ENCODE measurements at places on chromosomes 7 and 10.

GRCh38 chr7:68245688-68246087 is 1249.1 kb downstream of the TYW1 start:
- no peak for DNase-seq

GRCh38 chr7:121103086-121103485 is 114.6 kb downstream of the CPED1 start:
- DNase-seq, result no peak

DNA sequence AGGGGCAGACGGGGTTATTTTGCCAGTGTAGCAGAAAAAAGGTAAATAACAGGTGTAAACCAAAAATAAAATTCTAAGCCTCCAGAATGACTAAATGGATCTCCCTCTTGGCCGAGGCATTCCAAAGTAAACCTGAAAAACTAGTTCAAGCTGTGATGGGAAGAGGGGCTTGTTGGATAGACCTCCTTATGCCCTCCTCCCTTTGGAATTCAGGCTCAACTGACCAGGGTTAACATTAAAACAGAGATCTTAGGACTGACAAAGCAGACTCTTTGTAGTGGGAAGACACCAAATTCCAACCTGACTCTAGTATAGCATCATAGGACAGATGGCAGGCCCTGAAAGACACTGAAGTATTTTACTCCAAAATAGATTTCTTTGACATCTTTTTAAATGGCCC is 113.8 kb upstream of the ITGB1 start:
- DNase-seq, result no peak

DNA sequence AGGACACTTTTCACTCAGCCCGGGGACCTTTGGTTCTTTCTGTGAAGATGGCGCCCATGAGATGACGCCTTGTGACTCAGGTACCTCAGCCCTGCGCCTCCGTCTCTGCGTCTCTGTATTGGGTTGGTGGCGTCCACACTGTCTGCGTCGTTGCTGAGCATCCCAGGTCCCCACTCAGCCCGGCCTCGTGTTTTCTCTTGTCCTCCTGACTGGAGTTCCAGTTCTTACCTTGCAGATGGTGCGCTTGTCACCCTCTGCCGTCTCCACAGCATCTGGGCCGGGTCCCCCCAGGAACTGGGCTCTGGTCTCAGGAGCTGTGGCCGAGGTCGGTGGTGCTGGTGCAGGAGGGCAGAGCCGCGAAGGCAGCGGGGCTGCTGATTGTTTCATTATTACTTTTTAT is 150.4 kb downstream of the WDR37 start:
- no peak for DNase-seq

DNA sequence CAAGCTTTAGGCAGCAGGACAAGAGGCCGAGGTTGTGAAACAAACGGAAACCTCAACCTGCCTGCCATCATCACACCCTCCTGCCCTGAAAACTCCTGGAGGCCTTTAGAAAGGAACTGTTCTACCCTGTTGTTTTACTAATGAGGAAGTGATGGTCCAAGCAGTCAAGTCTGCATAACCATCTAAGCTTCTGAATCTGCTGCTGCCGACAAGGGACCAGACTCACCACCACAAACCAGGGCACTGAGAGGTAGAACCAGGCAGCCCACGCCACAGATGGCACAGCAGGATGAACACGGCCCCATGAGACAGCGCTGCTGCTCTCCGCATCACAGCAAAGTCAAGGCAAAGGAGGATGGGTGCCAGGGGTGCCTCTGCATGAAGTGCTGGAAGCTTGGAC is 209.4 kb downstream of the CELF2 start:
- DNase-seq, result no peak

- no peak for DNase-seq
Measured at GRCh38 chr7:104296266-104296665, 32.1 kb upstream of the LHFPL3 start.

DNA sequence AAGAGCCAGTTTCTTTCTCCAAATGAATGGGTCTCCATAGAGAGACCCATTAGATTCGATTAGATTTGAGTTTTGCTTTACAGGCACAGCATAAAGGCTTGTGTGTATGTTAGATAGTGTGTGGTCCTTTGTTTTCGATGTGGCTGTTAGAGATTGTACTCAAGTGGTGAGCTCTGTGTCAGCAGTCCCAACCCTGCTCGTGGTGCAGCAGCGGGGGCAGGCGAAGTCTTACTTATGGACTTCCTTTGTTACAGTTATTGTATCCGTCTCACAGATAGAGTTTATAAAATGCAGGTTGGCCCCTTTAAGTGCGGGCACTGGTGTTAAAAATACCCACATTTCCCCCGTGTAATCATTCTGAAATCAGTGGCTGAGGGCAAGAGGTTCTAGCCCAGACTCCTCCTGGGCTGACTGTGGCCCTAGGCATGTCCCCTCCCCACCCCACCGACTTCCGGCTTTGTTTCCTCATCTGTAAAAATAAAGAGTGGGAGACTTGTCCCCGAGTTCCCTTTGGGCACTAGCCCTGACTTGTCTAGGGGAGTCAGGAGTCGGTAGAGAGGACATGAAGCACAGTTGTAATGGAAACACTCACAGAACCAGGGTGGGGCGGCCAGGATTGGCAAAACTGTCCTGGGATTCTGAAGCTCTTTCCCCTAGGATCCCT is 28.6 kb downstream of the MTURN start:
- peak; percentile 61 for DNase-seq

- no peak for DNase-seq
Measured at GRCh38 chr7:92602352-92603088, 12.3 kb upstream of the FAM133B start.

- DNase-seq, result no peak
Measured at GRCh38 chr7:1849351-1850041, 179.4 kb downstream of the ELFN1 start.

DNA sequence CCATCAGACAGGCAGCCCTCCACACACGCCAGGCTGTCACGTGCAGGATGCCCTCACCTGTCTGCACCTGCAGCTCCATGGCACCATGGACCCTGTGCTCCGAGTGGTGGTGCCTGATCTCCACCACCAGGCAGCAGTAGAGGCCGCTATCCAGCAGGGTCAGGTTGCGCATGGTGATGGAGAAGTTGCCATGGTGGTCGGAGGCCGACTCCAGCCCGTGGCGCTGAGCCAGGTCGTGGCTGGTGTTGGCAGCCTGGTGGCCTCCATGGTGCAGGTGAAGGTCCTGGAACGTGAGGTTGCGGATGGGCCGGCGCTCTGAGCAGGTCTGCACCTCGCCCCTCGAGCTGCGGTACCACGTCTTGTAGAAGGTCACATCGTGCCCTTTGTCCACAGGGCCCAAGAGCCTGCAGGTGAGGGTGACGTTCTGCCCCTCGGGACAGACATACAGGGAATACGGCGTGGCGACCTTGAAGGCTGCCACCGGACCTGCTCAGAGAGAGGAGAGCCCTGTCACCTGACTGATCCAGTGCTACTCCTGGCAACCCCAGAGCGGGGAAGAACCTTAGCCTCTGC is 11.7 kb downstream of the VSIR start:
- DNase-seq, result no peak

- no peak for DNase-seq
Measured at GRCh38 chr10:119620241-119621077, 23.7 kb upstream of the TIAL1 start.

DNA sequence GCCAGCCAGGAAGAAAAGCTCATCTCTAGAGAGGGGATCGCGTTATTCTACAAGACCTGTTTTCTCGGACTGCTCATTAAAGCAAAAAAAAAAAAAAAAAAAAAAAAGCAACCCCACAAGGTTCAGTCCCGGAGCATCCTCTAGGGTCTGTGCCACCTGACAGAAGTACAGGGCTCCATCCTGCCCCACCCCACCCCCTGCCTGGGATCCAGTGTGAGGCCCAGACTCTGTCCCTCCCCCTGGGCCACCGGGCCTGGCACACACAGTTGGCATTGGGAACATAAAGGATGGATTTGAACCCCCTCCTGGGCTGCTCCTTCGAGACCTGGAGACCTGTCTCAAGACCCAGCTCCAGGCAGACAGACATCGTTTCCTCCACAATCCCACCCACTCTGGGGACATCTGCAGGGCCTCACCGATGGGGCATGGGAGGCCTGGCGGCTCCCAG is 688 bp downstream of the ORAI2 start:
- no peak for DNase-seq

- DNase-seq, result no peak
Measured at GRCh38 chr10:22339761-22340328, 5.5 kb upstream of the SPAG6 start.

DNA sequence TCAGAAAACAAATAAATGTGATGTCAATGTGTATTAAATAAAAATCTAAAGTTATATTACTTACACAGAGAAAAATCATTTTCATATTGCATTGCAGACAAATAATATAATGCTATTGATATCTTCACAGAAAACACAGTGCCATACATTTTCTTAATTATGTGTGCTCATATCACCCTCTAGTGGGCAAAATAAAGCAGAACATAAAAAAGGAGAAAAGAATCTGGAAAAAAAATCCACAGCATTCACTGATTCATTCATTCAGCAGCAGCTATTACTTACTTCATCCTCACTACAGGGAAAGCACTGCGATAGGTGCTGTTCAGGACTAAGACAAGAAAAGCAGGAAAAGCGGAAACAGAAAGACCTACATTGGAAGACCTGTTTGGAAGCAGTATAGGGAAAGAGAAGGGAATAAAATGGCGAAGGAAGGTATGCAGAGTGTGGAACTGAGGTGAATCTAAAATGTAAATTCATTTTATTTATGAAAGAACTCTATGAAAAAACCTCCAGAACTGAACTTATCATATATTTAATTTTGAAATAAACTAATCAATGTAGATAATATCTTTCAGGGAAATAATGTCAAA is 73.2 kb downstream of the POT1 start:
- DNase-seq, result peak; percentile 49

DNA sequence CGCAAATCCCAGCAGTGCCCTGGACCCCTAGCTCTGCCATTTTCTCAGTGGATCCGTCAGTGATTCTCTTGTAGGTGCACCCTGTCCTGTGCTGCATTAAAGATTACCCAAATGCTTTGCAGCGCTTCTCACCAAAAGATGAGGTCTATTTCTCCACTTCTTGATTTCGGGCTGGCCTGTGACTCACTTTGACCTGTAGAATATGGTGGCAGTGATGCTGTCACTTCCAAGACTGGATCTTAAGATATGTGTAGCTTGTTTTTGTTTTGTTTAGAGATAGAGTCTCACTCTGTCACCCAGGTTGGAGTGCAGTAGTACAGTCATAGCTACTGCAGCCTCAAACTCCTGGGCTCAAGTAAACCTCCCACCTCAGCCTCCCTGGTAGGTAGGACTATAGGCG is 37.0 kb upstream of the ZMIZ1 start:
- no peak for DNase-seq

GRCh38 chr7:115081772-115082171 is 159.9 kb downstream of the MDFIC start:
- DNase-seq, result no peak

DNA sequence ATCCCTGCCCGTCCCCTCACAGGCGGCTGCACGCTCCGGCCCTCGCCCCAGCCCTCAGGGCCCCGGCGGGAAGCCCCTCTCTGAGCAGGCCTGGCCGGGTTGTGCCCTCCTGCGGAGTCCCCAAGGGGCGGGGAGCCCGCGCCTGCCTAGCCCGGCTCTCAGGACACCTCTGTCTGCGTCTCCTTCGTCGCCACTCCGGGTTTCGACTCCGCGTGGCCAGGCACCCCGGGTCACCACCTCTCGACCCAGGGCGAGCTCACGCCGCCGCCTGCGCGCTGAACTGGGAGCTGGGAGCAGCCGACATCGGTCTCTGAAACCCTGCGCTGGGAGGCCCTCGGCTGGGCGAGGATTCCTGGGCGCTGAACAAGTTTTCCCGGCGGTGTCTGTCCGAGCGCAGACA is 6.2 kb upstream of the OGDHL start:
- no peak for DNase-seq

- no peak for DNase-seq
Measured at GRCh38 chr10:124340033-124340760, 78.5 kb downstream of the OAT start.

GRCh38 chr7:148893071-148893470 is 9.0 kb upstream of the EZH2 start:
- DNase-seq, result no peak

DNA sequence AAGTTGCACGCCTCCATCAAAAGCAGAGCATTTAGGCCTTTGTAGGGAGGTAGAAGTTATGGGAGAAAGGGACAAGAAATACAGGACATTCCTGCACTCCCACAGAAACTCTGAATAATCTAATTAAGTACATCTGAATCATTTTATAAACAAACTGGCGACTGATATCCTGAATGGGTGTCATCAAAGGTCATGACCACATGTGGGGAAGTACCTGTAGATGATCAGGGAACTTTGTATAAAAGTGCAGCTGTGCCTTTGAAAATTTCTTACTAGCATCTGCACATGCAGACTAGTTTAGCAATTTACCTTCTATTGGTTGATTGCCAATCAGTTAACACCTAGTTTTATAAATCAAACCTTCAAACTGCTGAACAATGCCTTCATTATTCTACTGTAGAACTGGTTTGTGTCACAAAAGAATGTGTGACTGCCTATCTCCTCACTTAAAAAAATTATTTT is 17.1 kb downstream of the STEAP4 start:
- DNase-seq, result no peak

DNA sequence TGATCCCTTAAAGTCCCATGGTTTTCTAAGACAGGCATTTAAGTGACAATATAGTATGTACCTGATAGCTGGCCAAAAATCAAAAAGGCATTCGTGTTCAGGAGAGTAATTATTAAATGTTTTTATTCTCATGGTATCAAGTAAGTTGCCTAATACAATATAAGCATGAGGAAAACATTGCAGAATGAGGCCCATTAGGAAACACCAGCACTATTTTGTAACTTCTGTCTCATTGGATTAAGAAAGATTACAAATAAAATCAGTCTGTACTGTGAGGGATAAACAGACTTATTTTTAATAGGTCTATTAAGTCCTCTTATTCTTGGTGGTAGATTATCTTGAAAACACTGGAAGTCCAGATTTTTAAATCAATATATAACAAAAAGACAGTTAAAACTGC is 110.1 kb downstream of the SNX13 start:
- peak; percentile 18 for DNase-seq

DNA sequence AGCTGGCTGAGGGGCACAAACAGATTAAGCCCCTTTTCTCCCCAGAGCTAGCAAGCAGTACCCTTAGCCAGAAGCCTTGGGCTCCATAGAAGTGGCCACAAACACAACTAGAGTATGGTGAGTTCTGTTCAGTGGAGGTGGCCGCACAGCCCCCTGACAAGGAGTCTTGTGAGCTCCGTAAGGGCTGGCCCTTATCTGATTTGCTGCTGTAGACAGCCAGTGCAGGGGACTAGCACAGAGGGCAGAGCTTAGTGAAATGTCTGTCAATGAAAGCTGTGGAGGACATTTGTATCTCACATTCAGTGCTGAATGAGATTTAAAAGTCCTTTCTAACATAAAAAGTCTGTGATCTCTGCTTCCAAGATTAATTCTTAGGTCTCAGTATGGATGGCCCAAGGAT is 137.3 kb downstream of the AUTS2 start:
- DNase-seq, result no peak

GRCh38 chr7:94250987-94251386 is 143.7 kb upstream of the COL1A2 start:
- DNase-seq, result no peak

DNA sequence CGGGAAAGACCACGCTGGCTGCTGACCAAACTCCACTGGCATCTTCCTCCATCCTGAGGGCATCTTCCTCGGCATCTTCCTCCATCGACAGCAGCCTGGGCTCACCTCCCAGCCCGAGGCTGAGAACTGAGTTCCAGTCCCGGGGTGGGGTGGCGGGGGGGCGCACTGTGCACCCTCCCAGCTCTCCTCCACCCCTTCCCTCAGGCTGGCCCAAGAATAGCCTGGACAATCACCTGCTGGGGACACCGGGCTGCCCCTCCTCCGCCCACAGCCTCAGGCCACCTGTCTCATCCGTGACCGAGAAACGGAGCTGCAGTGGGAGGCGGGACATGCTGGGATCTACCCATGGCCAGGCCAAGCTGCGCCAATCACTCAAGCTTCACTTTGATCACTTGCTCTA is 37.2 kb downstream of the DIP2C start:
- DNase-seq, result no peak

Data from suppressor macrophage treated with lipopolysaccharide for 4 hours (primary cell).